ENCODE measurements at places on chromosomes 3 and 15.

- DNase-seq = no peak
Observed at GRCh38 chr15:77568973-77569728, 63.6 kb downstream of the LINGO1 start.

GRCh38 chr3:23116081-23116837 lies 86.9 kb upstream of the UBE2E2 start:
- no peak for DNase-seq

DNA sequence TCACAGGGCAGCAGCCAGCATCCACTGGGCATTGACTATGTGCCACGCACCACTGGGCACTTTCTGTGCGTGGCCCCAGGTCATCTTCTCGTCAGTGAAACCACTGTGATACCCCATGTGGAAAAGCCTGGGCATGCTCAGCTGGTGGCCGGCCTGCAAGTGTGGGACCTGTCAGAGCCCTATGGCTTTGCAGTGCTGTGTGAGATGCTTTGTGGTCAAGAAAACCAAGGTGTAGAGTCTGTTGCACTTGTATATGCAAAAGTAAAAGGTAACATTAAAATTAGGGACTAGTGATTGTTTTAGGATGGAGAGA lies 69.5 kb downstream of the PGPEP1L start:
- no peak for DNase-seq

DNA sequence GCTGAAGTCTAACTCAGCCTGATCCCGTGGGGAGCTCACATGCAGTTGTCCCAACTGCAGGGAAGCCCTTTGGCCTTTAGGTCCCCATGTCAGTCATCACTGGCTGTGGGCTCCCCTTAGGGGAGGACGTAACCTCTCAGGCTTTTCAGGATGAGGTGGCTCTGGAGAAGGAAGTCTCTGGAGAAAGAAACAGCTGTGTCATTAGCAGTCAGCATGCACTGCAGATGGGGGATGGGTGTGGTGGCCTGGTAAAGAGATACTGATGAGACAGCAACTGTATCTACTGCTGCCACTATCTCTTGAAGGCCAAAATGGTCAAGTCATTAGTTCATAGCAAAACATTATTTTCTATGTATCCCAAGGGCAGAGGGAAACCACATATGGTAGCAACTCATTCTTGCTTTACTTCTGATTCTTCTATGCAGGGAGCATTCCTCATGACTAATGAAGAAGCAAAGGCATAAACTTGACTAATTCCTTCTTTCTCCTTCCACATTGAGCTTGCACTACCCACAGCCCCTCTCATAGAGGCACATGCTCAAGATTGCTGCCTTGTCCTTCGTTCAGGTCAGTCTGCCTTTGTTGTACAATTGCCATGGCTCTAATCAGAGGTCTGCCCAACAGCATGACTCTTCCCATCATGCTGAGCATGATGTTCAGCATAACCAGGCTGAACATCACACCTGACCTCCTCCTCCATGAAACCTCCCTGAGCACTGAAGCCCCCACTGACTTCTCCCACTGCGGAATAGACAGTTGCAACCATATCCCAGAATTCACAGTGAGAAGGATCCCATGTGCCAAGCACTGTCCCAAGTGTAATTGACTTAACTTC lies 47.8 kb upstream of the TMEM158 start:
- DNase-seq = no peak

- no peak for DNase-seq
Observed at GRCh38 chr3:46998852-46999515, 19.5 kb downstream of the NBEAL2 start.
